ENCODE measurements at places on chromosomes 5 and 9. TPM values are rescaled to one million over a fixed set of nuclear protein-coding genes. Genes with fewer than 3 reads are reported as not detected.

DNA sequence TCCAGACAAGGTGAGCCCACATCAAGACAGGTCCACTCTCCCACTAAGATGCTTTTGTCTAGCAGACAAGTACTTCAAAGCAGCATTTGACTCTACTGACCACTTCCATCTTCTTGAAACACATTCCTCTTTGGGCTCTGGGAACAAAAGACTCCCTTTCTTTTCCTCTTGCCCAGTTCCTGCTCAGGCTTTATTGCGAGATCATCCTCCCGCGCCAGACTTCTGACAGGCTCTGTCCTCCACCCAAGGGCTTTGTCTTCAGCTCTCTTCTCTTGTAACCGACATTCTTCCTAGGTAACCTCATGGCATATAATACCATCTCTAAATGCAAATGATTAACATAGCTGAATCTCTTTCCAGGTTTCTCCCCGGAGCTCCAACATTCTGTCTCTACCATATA lies 85.8 kb downstream of the NUDT12 start:
- no peak for DNase-seq

DNA sequence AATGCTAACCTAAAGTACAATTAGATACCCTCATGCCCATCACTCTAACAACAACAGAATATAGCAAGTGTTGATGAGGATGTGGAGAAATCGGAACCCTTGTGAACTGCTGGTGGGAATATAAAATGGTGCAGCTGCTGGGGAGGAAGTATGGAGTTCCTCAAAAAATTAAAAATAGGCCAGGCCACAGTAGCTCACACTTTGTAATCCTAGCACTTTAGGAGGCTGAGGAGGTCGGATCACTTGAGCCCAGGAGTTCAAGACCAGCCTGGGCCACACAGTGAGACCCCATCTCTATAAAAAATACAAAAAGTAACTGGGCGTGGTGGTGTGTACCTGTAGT lies 18.0 kb upstream of the MRNIP start:
- no peak for DNase-seq

The IFNA2 gene
- total RNA-seq = not detected

The PKN3 gene
- total RNA-seq = 14.7 TPM

GRCh38 chr5:5612096-5612495 lies 189.6 kb downstream of the ICE1 start:
- no peak for DNase-seq

DNA sequence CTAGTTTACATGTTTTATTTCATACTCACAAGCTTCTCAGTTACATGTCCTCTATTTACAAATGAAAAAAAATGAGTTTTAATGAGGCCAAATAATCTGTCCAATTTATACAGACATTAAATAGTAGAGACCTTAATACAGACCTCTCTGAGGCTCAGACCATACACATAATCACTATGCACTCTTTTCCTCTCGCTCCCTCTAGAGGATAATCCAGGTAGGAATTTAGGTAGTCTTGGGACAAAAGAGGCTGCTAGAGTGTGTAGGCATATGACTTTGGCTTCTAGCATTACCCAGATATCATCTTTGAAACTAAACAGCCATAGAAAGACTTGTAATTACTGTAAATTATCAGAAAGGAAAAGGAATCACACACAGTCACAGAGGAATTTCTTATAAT lies 444.7 kb downstream of the HINT1 start:
- DNase-seq = no peak

DNA sequence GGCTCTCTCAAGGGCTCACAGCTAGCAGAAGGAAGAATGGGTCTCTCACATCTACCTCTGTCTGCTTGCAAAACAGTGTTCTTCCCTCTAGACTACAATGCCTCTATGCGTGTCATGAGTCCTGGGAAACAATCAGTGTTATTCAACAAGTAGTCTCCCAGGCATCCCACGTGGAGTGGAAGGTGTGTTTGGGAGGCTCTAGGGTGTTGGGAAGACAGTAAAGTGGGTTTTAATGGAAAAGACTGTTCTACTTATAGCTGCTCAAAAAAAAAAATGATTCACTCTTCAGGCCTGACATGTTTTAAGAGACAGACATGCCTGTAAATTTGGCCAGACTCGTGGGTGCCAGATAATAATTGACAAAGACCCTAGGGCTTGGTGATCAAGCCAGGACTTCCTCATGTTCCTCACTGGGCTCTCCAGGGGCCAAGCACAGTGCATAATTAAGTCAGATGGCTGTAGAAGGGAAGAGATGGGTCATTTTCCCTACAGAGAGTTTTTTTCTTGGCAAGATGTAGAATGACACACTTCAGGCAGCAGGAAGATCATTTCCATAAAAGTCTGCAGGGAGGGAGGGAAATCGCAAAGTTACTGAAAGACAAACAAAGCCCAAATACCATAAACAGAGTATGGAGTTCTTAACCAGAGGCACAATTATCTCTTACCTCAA lies 246.4 kb downstream of the ACTL7B start:
- no peak for DNase-seq

The PCDHGB5 gene
- 12.3 TPM for total RNA-seq

GRCh38 chr5:122120493-122120892 lies 8.9 kb upstream of the ZNF474 start:
- DNase-seq = no peak
